ENCODE measurements at places on chromosomes 5 and 9.

GRCh38 chr5:110262749-110263148 is 463.7 kb downstream of the TMEM232 start:
- no peak for DNase-seq

DNA sequence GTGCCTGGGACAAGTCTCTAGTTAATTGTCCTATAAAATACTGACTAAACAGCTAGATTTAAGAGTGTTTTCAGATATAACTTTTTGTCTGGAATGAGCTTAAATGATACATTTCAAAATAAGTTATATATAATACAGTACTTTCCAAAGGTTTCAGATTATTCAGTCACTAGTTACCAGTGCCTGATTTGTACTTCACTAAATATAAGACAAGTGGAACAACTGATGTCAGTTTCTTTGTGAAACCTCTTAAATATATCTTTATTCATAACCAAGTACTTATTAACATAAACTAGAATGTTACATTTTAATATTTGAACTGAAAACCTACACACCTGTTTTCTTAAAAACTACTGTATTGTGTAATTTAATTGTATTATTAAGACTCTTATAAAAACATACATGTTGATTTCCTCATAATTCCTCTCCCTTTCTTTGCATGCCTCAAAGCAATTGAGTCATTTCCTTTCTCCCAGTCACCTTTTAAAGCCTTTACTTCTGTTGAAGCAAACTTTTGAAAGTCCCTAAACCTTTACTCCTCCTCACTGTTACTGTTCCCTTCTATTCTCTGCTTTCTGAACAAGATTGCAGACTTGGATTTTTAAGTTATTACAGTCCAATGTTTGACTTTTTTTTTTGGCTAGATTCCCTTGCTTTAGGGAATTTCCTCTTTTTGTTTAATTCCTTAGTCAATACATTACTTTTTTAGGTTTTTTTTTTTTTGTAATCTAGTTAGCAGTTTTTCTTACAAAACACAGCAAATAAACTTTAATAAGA is 8.7 kb upstream of the SEMA6A start:
- no peak for DNase-seq

GRCh38 chr5:171649075-171649401 is 136.6 kb upstream of the SMIM23 start:
- DNase-seq = no peak

DNA sequence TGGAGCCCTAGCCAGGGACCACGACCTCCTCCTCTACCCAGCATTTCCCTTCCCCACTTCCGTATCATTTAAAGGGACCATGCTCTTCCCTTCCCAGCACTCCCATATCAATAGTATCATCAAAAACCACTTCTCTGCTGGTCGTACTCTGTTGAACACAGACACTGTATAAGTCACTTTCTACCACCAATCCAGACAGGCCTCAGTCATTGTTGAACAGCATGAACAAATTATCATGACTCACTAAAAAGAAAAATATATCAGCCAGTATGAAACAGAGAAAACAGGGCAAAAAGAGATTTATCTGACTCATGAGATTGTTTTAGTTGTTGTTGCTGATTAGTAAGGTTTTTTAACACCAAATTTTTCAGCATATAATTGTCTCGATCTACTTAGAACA is 89.8 kb downstream of the CDKN2A start:
- DNase-seq = no peak

DNA sequence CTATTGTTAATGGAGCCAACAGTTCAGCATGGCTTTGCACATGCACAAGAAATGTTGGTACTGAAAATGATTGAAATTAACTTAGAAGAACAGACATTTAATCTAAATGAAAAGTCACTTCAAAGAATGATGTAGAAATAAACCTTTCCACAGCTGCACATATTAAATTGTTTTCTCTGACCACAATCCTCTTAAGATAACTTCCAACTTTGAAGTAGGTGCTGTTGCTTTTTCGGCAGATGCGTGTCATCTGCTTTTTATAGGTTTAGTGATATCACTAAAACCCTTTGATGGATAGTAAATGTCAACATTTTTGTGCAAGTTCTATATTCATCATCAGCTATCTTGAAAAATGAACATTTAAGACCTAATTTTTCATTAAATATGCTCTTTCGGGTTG is 25.3 kb upstream of the SLC1A3 start:
- DNase-seq = no peak

GRCh38 chr5:143055596-143056338 is 285.6 kb downstream of the ARHGAP26 start:
- DNase-seq = no peak

DNA sequence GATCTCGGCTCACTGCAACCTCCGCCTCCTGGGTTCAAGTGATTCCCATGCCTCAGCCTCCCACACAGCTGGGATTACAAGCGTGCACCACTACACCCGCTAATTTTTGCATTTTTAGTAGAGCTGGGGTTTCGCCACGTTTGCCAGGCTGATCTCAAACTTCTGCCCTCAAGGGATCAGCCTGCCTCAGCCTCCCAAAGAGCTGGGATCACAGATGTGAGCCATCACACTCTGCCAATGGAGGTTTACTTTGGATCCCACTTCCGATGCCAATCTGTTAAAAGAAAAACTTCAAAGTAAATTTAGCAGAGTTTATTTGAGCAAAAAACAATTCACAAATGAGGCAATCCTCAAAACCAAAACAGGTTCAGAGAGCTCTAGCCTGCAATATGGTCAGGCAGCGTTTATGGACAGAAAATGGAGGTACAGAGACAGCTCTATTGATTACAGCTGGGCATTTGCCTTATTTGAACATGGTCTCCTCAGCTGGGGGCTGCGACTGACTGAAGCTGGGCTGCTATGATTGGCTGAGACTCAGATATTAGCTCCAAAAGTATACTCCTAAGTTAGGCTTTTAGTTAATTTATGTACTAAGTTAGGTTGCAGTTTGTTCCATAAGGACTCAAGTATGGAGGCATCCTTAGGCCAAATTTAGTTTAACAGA is 18.6 kb upstream of the UBTD2 start:
- no peak for DNase-seq

- DNase-seq = no peak
Observed at GRCh38 chr5:88116396-88116795, 152.2 kb downstream of the TMEM161B start.

DNA sequence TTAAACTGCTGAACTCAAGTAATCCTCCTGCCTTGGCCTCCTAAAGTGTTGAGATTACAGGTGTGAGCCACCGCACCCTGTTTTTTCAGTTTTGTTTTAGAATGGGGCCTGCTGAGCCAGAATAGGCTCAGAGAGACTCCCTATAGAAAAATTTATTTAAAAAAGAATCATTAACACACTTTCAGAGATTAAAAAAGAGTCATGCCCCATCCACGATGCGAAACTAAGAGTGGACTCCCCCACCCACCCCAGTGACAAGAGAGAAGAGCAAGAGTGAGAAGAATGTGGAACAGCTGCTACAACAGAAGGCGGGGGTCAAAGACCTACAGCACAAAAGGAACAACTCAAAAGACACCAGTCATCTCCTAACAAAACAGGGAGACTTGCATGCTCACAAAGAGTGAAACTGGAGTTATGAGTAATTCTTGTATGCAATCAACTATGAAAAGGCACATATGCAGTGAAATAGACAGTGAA is 47.2 kb downstream of the GLDC start:
- DNase-seq = no peak

- no peak for DNase-seq
Observed at GRCh38 chr9:114791736-114792135, 14.1 kb downstream of the TNFSF15 start.

GRCh38 chr5:307794-308579 is 13.5 kb upstream of the AHRR start:
- DNase-seq = no peak

- no peak for DNase-seq
Observed at GRCh38 chr9:109852556-109852955, 72.6 kb downstream of the PALM2AKAP2 start.

DNA sequence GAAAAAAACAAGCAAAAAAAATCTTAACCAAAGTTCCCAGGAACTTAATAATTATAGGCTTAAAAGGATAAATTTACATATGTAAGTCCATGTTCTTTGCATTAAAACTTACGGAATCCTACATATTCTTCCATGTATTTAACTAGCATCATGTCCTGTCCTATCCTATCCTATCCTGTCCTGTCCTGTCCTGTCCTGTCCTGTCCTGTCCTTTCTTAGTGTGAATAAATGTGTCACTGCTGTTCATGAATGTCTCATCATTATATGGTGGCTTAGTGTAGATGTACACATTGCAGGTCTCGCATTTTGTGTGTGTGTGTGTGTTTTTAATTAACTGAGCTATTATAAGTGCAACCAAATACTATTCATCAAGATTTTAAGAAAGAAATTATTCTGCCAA is 90.0 kb downstream of the TMEM167A start:
- DNase-seq = no peak

DNA sequence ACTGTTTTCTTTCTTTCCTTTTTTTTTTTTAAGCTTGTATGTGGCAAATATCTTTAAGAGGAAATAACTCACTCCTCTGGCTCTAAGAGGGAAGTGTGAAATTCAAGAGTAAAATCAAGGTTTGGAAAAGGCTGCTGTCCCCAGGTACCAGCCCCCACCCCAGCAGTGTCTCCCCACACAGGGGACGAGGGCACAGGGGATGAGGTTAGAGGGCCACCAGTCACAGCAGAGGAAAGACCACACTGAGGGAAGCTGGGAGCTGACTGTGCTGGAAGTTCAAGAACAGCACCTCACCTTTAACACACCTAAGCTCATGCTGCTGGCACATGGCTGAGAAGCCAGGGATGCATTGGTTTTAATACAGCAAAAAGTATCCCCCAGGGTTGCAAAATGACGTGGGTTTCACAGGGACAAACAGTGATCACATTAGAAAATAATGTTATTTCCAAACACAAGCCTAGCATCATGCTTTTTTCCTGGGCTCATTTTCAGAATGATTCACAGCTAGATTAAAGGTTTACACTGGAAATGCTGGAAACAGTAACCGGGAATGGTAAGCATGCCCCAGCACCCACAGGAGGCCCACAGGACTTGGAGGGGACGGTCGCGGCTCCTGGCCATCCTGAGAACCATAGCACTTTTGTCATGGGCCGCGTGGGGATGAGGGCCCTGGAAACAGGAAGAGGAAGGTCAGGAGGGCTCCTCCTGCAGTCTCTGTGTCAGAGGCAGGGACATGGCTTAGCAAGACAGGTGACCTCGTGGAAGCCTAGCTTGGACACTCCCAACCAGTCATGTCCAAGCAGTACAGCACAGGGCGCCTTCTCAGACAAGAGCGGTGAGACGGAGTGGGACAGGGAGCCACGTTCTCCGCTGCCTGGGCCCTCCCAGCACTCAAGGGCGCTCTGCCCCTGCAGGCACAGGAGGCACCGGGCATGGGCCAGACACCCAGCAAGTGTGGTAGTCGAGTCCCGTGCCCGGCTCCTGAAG is 6.9 kb downstream of the LPCAT1 start:
- DNase-seq = peak; percentile 54

DNA sequence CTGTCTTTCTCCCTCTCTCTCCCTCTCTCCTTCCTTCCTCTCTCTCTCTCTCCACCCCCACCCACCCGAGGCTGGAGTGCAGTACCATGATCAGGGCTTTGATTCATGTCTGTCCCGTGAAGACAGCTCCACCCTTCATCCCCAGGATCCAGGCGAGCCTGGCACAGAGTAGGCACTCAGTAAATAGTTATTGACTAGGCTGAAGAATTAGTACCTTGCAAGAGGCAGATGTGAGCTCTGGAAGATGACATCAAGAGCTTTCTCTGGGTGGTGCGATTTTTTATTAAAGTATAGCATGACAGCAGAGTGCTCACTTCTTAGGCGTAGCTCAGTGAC is 24.0 kb upstream of the WDR38 start:
- DNase-seq = no peak

GRCh38 chr9:92627651-92628050 is 42.3 kb downstream of the IPPK start:
- no peak for DNase-seq

- no peak for DNase-seq
Observed at GRCh38 chr5:56160723-56161438, 72.2 kb downstream of the ANKRD55 start.

GRCh38 chr9:89010056-89010455 is 18.8 kb downstream of the S1PR3 start:
- DNase-seq = no peak

DNA sequence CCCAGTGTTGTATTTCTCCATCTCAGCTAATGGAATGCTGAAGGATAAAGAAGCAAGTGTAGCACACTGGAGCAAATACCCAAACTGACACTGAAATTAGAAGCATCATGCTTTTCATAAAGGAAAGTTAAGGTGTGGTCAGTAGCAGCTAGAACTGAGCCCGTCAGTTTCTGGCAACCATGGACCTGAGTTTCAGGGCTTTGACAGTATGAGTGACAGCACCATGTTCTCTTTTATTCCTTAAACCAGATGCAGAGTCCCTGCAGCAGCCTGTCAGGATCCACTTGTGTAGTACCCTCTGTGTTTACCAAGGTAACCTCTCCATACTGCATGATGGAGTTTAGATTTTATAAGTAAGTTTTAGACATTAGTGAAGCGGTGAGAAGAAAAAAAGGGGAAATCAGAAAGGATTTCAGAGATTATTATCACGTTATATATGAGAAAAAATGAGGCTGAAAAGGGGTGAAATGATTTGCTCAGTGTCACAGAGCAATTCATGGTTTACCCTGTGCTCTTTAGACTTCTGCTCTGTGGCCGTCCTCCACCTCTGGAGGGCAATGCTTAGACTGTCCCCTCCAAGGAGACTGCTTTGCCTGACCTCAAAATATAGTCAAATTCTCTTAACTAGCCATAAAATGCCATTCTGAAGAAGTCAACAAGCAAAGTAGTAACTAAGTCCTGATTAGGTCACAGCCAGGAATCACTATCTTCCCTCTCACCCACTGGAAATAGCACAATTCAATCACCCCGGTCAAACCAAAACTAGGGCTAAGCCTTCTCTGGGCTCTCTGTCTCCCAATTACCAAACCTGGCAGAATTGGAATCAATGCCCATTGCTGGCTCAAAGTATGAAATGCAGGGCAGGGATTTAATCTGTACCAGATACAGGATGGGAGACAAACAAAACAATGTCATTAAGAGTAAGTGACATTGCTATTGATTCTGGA is 10.5 kb upstream of the MYOT start:
- no peak for DNase-seq

DNA sequence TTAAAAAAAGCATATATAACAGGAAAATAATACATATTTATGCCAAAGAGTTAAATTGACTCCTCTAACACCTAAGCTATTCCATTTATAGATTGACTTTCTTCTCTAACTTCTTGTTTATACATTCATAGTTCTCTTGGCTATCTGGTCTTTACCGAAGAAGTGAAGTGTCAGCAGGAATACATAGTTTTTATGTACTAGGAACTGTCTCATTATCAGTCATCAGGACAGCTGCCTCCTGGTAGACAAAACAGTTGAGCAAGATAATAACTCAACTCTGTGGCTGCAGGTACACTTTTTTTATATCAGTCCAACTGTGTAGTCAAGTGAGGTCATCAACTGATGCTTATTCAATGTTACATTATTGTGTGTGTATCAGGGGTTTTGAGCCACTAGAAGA is 1436.0 kb upstream of the NUDT12 start:
- no peak for DNase-seq
